ENCODE measurements at places on chromosomes 13 and 19.
A peak's percentile ranks its signal among the peaks of the same experiment; 100 is the strongest.

- DNase-seq: no peak
Observed at GRCh38 chr13:72430923-72431322, 296.5 kb downstream of the MZT1 start.

GRCh38 chr19:36215276-36216123 lies 594 bp downstream of the ZNF146 start:
- DNase-seq: no peak

DNA sequence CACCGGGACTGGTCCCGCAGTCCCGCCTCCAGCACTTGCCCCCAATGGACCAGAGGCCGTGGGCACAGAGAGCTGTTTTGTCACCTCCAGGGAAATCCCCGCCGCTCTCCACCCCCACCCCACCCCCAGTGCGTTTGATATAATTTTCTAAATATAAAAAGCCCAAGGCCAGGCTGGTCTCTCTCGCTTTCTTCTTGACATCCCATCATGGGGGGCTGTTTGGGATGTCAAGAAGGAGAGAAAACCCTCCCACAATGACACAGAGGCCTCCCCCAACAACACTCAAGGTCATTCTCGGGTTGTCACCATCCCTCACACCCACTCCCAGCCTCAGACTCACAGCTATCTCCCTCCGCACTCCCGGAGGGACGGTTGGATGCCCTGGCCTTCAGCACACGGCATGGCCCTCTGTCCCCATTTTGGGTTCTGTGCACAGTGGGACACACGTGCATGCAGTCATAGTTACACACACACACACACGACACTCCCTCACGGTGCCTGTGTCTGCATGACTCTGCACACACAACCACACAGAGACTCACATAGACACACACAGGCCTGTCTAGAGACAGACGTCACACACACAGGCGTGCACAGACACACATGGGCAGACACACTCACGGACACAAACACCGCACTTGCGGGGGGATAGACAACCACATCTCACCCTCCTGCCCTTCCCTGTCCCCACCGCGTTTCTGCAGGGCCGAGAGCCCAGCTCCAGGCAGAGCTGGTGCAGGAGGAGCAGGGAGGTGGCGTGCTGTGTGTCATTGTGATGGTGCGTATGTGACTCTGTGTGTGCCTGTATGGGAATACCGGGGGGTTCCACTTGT lies 4.8 kb upstream of the NFIC start:
- peak; percentile 42 for DNase-seq

DNA sequence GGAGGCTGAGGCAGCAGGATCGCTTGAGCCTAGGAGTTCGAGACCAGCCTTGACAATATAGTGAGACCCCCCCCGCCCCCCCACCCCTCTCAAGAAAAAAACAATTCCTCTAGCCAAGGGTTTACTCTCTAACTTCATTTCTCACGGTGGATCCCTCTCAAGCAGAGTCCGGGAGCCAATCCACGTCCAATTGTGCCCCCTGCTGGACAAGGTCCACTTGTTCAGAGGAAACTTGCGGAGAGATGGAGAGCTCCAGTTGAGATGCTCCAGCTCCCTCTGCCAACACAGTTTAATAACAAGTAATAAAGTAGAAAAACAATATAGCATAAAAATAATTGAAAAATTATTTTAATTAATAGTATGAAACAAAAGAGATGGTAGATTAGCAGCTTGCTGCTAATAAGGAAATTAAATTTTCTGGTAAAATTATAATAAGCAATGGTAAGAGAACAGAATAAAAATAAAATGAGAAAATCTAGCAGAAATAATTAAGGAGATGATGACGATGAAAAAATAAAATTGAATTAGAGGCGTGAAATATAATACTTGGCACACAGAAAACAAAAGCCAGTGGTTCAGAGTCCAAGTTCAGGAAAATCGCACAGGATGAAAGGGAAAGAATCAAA lies 14.5 kb upstream of the SIGLEC14 start:
- DNase-seq: peak; percentile 68

GRCh38 chr13:107809125-107809524 lies 406.2 kb downstream of the LIG4 start:
- no peak for DNase-seq

All from activated T-cell treated with anti-CD3 and anti-CD28 coated beads, Interleukin-2, amount 50 U/mL, for 24 hours (primary cell).